GM12864 (cell line): ENCODE measurements at places on chromosomes 6 and 20.

GRCh38 chr6:121439475-121439874, 4.0 kb downstream of the GJA1 start:
- no peak for DNase-seq

GRCh38 chr6:17884498-17885478, 102.6 kb downstream of the KIF13A start:
- DNase-seq = peak; percentile 48

- no peak for DNase-seq
These were observed 13.9 kb downstream of the GCM1 start for GRCh38 chr6:53134601-53135235.

- DNase-seq = no peak
These were observed 40.3 kb upstream of the ARMH2 start for GRCh38 chr6:24838994-24839393.

- DNase-seq = no peak
These were observed 10.7 kb downstream of the PKIB start for GRCh38 chr6:122620902-122621301.

- no peak for DNase-seq
These were observed 47.4 kb downstream of the LGSN start for GRCh38 chr6:63272397-63272796.

- DNase-seq = no peak
These were observed 1.7 kb downstream of the SOD2 start for GRCh38 chr6:159691133-159691962.

GRCh38 chr6:84263557-84263956, 36.1 kb upstream of the CEP162 start:
- DNase-seq = no peak

DNA sequence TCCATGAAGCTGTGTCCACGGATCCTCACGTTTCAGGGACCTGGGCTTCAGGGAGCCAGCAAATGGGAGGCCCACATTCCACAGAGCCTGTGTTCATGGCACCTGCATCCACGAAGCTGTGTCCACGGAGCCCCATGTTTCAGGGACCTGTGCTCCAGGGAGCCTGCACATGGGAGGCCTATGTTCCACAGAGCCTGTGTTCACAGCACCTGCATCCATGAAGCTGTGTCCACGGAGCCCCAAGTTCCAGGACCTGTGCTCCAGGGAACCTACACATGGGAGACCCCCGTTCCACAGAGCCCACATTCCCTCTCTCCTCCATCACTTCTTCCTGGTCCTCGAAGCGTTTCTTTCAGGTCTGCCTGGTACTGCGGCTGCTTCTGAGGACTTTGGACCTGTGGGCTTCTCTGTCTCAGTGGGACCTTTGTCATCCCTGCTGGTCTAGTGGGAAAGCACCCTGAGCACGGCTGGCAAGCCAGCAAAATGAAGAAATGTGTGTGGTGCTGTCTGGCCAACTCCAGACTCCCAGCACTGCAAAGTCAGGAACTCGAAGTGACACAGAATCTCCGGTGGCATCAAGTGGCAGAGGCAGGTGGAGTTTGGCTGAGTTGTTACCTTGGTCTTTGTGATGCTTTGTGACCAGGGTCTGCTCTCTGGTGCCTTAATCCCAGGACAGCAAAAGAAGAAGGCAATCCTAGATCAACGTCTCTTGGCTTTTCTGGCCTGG, 245.9 kb downstream of the DLL1 start:
- no peak for DNase-seq

- DNase-seq = no peak
These were observed 7.1 kb downstream of the L3MBTL1 start for GRCh38 chr20:43514648-43514999.

GRCh38 chr6:107466062-107466461, 6.7 kb upstream of the PDSS2 start:
- DNase-seq = no peak

- no peak for DNase-seq
These were observed 138.0 kb downstream of the UTRN start for GRCh38 chr6:144423167-144423566.

GRCh38 chr6:168107191-168107983, 28.4 kb upstream of the FRMD1 start:
- DNase-seq = no peak

DNA sequence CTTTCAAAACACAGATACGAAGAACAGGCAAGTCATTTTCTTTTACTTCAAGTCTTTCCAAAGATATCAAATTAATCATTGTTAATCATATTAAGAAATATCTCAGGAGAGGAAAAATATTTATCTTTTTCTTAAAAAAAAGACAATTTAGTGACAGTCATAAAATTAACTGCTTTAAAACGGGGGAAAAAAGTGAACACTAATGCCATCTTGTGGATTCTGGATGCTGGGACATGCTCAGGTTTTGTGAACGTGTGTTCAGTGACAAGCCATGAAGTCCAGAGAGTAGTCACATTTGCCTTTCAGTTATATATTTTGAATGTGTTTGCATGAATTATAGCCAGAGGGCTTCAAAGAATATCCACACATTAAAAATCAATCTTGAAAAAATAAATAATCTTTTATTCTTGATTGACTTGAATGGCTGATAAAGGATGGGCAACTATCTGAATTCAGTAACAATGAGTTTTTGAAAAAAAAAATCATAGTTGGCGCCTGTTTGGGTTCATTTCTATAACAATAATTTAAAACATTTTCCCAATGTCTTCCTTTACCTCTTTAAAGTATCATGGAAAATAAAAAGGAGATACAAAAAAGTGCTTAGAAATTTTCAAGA, 74.7 kb upstream of the NOX3 start:
- DNase-seq = peak; percentile 26

- DNase-seq = no peak
These were observed 209.4 kb upstream of the MCHR2 start for GRCh38 chr6:100203400-100203799.

DNA sequence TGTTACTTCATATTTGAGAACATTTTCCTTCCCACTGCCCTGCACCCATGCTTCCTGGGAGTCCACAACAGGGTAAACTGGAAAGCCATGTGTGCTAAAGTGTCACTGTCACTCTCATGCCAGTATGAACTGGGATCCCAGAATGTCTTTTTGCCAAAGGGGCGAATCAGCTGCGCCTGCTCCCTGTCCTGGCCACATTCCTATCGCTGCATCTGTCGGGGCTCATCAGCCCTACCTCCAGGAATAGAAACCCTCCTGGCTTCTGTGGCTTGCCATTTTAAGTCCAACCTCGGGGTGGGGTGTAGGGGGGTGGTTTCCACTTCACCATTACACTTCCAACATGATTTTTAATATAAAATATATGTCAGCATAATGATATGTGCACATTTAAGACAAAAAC, 933 bp downstream of the KLHL31 start:
- no peak for DNase-seq

DNA sequence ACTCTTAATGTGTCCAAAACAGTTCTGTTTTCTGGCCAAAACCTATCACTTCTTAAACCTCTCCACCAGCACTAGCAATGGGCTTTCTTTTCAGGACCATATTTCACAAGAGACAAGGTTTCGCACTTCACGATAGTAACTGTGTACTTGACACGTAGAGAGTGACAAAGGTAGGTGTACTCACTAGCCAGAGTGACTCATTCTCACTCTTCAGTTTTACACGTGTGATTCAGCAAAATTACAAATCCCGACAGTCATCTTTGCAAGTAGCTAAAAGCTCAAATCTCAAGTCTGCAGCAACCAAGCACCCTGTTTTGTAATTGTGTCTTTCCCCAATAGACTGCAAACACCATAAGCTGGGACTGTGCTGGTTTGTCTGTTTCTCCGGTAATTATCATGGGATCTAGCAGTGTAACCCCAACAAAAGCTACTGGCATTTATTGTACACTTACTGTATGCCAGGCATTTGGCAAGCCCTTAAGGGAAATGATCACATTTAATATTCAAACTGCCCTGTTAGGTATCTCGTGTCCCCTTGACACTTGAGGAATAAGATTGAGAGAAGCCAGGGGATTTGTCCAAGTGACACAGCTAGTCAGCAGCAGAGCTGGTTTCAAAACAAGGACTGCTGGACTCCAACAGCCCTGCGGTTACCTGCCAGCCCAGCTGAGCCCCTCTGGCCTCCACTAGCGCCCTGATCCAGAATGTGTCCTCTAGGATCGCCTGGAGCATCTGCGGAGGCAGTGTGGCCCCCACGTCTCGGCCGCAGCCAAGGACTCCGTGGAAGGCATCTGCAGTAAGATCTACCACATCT, 9.9 kb downstream of the PCIF1 start:
- DNase-seq = no peak
